ENCODE measurements at places on chromosomes 4 and X.

- DNase-seq = no peak
Observed at GRCh38 chrX:22171287-22172060, 101.2 kb upstream of the CBLL2 start.

- no peak for DNase-seq
Observed at GRCh38 chr4:772118-772517, 53.8 kb downstream of the CPLX1 start.

DNA sequence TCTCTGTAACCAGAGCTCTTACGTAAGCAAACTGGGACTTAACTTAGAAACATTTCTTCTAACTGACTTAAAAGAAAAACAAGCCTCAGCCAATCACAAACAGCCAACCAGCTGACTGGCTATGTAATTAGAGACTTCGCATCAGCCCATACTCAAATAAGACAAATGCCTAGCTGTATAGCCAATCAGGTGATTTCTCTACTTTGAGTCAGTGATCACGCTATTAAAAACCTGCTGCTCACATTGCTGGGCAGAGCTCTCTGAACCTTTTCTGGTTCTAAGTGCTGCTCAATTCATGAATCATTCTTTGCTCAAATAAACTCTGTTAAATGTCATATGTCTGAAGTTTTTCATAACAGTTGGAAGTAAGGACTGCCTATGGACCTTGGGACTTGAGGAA is 9.9 kb upstream of the SMIM10L2A start:
- DNase-seq = no peak

DNA sequence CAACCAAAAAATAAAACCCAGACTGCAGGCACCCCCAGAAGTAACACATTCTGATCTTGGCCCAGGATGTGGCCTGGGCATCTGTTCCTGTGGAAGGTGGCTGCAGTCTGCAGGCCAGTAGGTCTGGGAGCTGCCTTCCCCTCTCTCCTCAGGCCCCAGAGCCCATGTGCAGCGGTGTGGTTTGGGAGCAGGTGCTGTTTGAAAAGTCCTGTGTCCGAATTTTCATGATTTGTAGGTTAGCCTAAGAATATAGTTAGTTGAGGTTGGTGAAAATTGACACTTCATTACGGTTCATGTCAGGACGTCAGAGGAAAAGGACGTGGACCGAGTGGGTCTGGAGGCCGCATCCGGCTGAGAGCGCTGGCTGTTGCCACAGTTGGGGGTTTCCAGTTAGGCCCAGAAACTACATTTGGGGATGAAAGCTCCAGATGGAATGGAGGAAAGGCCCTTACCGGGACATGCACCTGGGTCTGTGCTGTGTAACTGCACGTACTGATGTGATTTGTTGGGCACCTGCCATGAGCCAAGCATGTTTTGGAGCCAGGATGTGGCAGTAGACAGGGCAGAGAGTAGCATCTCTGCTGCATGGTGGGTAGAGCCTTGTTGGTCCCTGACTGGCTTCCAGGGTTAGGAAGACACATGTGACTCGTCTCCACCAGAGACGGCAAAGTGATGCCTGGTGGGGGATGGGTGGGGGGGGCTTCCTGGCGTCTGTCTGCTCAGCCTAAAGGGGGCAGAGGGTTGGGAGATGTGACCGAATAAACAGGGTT is 21.7 kb upstream of the HGFAC start:
- no peak for DNase-seq

DNA sequence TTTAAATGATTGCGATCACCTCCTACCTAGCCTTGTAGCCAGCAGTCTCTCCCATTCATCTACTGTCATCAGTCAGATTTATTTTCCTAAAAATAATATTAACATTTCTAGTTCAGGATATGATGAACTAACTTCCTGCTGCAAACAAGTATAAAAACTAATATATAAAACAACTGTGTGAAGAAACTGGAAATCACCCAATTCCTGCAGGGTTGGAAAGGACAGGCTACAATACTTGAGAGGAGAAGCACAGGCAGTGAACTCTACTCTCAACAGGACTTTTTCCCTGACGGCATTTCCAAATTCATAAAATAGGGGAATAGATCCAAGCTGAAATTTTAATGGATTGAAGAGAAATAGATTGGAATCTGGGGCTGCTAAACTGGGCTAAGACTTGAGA is 14.2 kb upstream of the BBS12 start:
- no peak for DNase-seq
